ENCODE measurements at places on chromosomes 13 and 19.
A peak's percentile ranks its signal among the peaks of the same experiment; 100 is the strongest.

GRCh38 chr13:64305246-64305645, 2889.6 kb upstream of the PCDH20 start:
- DNase-seq, result no peak

DNA sequence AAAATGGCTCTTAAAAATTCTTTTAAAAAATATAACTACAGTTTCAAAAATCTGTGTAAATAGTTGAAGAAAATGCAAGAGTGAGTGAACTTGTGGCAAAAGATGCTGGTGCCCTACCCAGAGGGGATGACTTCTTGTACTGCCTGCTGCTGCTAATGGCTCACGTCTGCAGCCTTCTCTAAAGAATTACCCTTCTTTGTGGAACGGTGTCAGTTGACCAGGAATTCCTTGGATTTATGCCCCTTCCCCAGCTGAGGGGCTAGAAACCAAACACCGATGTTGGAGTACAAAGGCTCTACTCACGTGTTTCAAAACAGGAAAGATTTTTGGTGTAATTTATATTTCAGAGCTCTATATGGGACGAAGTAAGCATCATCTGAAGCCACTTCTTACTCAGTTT, 1582.8 kb downstream of the OLFM4 start:
- no peak for DNase-seq

GRCh38 chr13:100484702-100485101, 103.9 kb downstream of the GGACT start:
- DNase-seq, result peak; percentile 48

DNA sequence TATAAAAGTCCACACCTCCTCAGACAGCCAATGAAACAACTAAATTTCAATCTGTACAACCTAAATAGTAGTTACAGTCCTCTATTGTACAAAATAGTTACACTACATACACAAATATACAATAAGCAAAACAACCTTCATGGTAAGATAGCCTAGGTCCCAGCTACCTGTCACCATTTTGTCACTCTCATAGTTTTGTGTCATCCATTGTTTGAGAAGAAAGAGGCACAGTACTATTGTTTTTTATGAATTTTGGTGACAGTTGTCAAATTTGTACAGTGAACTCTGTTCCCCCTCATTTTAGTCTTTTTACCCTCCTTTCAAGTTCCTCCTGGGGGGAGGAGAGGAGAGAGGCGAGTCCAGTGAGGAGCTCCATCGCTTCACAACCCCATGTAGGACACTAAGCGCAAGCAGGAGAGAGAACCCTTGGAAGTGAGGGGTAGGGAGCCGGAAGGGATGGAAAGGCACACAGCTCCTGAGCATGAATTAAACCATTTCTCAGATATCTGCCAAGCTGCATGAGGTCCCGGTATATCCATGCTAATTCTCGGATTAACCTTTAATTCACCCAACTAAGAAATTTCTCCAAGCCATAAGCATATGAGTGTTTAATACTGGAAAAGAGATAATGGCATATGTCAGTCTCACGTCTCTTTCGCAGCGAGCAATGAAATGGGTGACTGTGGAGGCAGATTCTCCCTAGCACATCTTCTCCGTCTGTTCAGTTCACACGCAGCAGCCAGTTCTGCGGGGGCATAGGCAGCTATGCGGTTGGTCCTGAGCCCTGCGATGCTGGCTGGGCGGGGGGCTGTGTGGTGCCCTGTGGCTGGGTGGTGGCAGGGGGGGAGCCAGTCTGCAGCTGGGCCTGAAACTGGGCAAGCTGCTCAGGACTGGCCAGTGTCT, 60.5 kb downstream of the SERP2 start:
- DNase-seq, result no peak

DNA sequence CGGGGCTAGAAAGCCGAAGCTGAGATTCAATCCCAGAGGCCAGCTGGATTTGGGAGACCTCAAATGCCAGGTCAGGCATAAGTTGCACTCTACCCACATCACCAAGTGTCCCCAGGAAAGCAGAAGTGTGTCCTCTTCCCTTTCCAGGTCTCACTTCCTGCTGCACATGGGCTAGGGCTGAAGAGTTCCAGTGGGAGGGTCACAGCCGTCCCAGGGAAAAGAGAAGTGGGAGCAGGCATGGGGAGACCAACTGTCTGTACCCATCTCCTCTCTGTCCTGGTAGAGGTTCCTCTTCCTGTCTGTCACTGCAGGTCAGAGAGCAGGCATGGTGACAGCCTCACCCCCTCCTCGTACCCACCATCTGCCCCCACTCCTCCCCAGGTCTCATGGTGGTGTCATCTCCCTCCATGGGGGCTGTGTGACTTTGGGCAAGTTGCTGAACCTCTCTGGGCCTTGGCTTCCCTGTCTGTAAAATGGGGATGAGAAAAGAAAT, 14.8 kb downstream of the AXL start:
- no peak for DNase-seq

- DNase-seq, result no peak
Measured at GRCh38 chr13:36382030-36382429, 35.8 kb upstream of the SPART start.

DNA sequence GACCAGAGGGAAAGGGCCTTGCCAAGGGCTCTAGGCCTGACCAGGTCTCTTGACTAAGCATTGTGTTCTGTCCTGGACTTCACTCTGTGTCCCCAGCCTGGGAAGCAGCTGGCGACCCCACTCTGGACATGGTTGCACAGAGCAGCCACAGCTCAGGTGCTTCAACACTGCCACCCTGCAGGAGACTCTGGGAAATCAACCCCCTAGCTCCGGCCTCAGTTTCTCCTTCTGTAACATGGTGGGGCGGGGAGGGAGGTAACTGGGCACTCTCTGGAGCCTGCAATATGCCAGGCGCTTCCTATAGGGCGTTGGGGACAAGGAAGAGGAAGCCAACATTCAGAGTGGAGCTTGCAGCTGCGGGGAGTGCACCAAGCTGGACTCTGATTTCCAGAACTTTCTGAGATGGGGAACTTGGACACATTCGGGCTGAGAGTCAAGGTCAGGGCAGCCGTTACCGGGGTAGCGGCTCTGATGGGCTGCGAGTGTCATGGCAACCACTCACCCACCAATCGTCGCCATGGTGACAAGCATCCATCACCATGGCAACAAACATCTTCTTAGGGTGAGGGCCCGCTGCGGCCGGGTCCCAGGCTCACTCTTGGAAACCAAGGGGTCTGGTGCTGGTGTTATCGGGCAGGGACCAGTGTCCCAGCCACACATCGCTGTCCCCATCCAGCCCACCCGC, 12.8 kb downstream of the F2RL3 start:
- no peak for DNase-seq

DNA sequence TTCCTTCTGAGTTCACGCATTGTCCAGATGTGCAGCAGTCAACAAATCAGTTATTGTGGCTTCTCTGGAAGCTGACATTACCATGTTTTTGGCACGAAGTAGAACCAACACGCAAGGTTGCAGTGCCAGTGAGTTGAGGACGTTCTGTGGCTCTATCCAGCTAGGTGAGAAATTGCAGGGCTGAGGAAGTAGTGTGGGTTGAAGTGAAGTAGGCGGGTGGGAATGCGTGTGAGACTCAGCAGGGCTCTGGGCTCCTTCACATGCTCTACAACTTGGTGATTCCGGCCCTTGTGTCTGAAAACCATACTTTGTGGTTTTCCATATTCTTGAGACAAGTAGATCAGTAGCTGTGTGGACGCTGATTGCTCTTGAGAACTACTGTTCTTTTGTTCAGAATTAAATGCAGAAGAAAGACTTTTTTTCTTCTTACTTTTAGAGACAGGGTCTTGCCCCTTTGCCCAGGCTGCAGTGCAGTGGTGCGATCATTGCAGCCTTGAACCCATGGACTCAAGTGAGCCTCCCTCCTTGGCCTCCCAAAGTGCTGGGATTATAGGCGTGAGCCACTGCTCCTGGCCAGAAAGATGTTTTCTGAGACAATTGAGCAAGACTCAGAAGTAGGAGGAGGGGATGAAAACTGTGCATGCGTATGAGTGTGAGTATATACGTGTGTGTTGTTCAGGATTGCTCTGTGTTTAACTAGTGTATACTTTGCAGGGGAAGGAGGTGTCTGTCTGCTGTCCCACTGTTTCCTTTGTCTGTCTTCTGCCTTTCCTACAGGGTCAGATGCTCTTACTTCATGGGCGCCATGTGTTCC, 46.2 kb downstream of the GATAD2A start:
- peak; percentile 68 for DNase-seq

GRCh38 chr13:46720189-46720588, 76.8 kb downstream of the ESD start:
- DNase-seq, result no peak

GRCh38 chr19:18421371-18421959, 2.3 kb downstream of the SSBP4 start:
- DNase-seq, result peak; percentile 49

- no peak for DNase-seq
Measured at GRCh38 chr13:23715092-23715761, 145.0 kb downstream of the TNFRSF19 start.

GRCh38 chr13:39485314-39485700, 117.7 kb downstream of the LHFPL6 start:
- DNase-seq, result no peak

- DNase-seq, result no peak
Measured at GRCh38 chr19:34282611-34283519, 28.5 kb downstream of the GARRE1 start.

DNA sequence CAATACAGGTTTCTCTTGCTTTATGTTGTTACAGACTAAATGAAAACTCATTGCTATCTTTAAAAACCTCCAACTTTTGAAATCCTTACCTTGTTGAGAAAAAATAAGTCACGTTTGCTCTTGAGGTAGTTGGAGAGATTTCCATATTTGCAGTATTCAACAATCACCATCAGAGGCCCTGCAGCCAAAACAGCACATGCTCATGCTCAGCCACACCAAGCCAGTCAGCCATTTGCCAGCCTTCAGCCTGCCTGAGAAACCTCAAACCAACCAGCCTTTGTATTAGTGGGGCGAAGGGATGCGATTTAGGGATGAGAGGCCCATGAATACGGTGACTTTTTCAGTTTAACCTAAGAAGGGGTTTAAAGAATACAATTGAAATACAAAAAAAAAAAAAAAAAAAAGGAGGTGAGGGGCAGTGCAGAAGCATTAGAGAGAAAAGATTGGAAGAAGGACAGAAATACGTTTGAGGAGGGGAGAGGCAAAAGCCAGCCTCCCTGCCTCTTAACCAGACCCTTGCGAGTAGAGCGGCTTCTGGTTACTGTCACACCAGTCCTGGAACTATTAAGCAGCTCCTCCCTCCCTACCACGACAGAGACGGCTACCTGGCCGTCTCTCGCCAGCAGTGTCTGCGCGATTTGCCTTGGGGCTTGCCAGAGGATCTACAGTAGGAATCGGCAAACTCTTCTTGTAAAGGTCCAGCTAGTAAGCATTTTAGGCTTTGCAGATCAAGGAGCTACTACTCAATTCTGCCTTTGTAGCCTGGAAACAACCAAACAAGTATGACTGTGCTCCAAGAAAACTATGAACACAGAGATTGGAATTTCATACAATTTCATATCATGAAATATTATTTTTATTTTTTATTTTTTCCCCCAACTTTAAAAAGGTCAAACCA, 167.3 kb downstream of the FLT1 start:
- no peak for DNase-seq

DNA sequence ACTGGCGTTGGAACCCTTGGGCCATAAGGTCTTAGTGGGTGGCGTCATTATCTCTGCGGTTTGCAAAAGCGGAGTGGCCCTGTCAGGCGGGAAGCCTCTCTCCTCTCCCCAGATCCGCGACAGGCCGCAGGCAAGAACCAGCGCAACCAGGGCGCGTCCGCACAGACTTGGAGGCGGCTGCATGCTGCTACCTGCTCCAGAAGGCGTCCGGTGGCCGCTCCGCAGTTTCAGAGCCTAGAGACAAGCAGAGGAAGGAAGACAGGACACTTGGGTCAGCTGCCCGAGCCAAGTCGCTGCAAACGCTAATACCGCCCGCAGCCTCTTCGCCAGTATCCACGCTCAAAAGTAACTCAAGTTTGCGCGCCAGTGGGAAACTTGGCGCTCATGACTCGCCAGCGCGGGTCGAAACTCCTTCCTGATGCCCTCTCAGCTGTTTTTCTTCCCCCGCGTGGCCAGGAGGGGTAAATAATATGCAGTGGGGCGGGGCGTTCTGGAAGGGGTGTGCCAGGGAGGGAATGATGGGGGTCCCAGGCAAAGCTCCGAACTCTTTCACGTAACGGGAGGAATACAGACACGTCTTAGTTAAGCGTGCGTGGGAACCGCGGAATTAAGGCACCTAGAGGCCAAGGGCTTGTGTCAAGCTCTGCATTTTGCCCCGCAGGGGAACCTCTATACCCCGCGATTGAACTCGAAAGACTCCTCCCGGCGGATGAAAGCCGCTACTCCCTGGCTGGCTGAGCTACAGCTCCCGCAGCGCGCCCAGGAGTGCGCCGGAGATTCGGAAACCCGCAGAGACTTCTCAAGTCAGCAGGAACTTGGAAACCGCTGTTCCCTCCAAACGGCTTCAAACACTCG, at the start of gene EDNRB:
TSS of gene EDNRB (minus strand) at position 441 of the 855 bp plus-strand sequence. CDS start at position 183, 258 bp downstream.
- DNase-seq, result no peak

DNA sequence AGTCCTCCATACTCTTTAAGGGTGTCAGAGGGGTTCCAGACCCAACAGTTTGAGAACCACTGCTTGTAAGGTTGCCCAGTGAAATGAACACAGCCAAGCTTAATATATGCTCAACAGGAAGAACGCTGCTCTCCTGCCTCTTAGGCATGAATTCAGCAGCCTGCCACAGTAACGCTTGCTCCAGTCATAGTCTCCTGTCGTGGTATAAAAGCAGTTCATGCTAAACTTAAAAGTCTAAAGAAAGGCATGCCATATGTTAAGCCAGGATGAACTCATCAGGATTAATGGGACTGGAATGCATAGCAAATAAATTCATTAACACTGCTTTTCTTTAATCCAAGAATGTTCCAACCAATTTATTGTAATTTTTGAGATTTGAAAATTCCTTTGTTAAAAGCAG, 38.7 kb downstream of the SLC7A1 start:
- no peak for DNase-seq

DNA sequence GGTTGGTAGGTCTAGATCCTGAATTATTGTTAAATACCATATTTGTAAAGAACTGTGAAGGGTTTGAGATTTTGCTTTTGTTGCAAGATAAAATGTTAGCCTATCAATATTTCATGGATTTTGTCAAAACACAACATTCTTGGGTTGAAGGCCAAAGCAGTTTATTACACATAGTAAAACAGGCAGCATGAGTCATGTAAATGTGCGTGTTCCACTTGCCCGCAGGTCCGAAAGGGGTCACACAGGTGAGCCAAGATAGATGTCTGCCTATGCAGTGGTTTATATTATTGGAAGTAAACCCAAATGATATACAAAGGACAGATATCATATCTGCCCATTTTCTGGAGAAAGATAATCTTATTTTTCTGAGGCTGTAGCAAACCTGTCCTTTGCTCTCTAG, 1654.4 kb upstream of the SPRY2 start:
- no peak for DNase-seq

GRCh38 chr19:14028901-14029300, 953 bp downstream of the RLN3 start:
- no peak for DNase-seq

DNA sequence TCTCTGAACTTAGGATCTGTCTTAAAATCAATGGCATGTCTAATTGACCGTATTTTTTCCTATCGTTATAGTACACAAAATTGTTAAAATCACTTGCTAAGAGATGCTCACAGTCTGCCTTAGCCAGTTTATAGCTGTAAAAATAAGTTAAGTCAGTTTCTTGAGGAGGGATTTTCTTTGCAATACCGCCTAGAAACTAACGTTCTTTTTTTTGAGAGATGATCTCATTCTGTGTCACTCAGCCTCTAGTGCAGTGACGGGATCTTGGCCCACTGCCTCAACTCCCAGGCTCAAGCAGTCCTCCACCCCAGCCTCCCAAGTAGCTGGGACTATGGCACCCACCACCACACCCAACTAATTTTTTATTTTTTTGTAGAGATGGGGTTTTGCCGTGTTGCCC, 4.4 kb downstream of the CKAP2 start:
- no peak for DNase-seq

All from activated CD8-positive, alpha-beta memory T cell treated with anti-CD3 and anti-CD28 coated beads, Interleukin-2, amount 10 ng/mL, durations not matched to agents 7 days and 5 days (primary cell).